HEK293T (cell line): ENCODE measurements at places on chromosomes 4 and X.

DNA sequence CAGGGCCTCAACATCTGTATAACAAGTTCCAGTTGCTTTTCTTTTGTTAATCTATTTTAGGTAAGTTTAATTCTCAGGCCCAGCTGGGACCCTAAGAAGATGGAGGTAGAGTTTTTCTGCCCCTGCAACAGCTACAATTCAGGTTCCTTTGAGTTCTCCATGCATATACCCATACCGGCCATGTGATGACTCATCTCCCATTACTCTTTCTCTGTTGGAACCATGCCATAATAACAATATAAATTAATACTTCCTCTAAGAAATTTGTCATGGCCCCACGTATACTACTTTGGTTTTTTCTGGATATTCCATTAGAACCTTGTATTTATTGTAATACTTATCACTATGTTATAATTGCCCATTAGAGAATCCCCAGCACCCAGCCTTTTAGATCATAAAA is 1.3 kb upstream of the INTU start:
- DNase-seq = no peak

DNA sequence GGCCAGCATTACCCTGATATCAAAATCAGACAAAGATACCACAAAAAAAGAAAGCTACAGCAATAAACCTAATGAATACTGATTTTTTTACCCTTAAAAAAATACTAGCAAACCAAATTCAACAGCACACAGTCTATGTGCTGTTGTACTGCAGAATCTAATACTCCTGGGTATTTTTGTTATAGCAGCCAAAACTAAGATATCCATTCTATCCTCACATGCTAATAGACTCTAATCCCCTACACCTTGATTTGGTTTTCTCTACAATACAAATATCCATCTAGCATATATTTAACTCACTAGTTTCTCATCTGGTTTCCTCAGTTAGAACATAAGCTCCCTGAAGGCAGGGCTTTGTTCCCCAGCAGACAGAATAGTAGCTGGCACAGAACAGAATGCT is 12.4 kb downstream of the CLOCK start:
- no peak for DNase-seq

GRCh38 chr4:185811509-185812364 is at the start of gene SORBS2:
Gene SORBS2 (minus strand): TSS chr4:185812194. CDS start chr4:185690571, 121,623 bp downstream.
- peak; percentile 21 for DNase-seq

- DNase-seq = no peak
These were observed 85.0 kb downstream of the NFKB1 start for GRCh38 chr4:102586002-102586643.

DNA sequence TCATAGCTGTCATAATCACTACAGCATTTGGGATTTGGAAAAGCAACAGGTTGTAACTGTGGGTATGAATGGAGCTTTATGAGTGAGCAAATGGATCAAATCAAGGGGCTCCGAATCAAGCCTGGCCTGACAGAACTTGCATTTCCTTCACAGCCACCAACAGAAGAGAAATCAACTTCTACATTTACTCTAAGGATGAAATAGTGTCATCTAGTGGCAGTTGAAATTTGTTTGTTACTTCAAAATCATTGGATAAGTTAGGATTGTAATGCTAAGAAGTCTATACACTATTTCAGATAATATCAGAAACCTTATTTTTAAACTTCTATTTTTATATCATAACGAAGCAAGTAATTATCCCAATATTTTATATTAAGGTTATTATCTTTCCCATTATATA is 10.7 kb upstream of the WDR17 start:
- no peak for DNase-seq

- no peak for DNase-seq
These were observed 351.6 kb downstream of the GPM6A start for GRCh38 chr4:175460414-175460813.

GRCh38 chr4:7389719-7390118 is 45.0 kb downstream of the PSAPL1 start:
- DNase-seq = no peak

DNA sequence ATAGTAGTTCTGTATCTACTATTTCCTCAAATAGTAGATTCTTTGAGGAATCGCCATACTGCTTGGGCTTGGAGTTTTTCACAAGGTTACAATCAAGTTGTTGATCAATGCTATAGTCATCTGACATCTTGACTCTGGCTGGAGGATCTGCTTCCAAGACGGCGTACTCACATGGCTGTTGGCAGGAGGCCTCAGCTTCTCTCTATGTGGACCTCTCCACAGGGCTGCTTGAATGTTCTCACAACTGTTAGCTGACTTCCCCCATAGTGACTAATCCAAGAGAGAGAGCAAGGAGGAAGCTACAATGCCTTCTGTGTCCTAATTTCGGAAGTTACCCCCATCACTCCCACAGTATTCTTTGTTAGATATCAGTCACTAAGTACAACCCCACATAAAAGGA is 10.3 kb downstream of the EGFL6 start:
- DNase-seq = no peak

- no peak for DNase-seq
These were observed 10.9 kb upstream of the MAN2B2 start for GRCh38 chr4:6563935-6564645.

DNA sequence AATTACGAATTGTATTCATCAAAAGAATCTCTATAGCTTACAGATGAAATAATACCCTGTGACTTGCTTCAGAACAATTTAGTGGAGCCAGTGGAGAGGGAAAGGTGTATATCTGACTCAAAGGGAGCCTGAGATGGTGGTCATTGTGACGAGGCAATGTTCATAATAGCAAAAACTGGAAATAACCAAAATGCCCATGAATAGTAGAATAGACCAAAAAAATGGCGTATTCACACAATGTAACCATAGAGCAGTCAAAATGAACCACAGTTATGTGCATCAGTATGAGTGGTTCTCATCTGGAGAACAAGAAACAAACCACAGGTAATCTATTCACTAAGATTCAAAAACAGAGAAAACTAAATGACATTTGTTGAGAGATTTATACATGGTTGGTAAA is 125.3 kb upstream of the CLNK start:
- DNase-seq = no peak

GRCh38 chr4:2297606-2298531 is 36.0 kb upstream of the MXD4 start:
- no peak for DNase-seq

- peak; percentile 38 for DNase-seq
These were observed 71.1 kb downstream of the CRMP1 start for GRCh38 chr4:5821665-5822358.

DNA sequence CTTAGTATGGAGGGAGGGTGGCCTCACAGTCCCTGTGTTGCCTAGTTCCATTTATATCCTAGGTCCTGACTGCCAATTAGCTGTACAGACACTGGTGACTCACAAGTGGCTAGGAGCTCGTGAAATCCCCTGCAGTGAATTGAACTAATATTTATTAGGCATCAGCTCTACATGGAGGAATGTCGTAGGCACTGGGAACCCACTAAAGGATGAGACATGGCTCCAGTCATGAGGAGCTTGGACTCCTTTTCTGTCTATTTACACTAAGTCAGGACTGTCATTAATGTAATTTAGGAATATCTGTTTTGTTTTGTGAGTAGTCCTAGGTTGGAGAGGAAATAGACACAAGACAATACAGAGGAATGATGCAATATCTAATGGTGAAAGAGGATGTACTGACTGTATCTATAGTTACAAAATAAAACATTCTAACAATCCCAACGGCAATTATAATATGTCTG is 67.7 kb downstream of the MID1IP1 start:
- no peak for DNase-seq

DNA sequence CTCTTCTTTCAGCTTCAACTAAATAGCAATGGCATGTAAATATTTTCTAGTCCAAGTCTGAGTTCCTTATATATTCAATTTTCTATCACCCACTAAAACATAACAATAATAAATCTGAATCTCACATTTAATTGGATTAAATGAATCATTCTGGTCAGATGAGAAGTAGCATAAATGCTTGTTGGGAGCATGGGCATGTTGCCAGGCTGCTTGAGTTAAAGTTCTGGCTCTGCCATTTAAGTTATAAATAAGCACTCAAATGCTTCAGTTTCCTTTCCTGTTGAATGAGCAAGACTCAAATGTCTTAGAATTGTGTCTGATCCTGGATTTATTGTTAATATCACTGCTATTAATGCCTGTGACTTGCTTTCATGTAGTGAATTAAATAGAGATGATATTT is 496.3 kb downstream of the STPG2 start:
- no peak for DNase-seq

GRCh38 chr4:154611833-154612232 is 623 bp downstream of the FGG start:
- DNase-seq = no peak
